Activated CD8-positive, alpha-beta memory T cell treated with anti-CD3 and anti-CD28 coated beads for 36 hours (primary cell): ENCODE measurements at places on chromosomes 5 and 9. TPM values are rescaled to one million over a fixed set of nuclear protein-coding genes. Genes with fewer than 3 reads are reported as not detected.

The PCDHB4 gene
- total RNA-seq = not detected

The CTXN3 gene
- total RNA-seq = not detected

The GABRA1 gene
- total RNA-seq = not detected

The DIMT1 gene
- 63.8 TPM for total RNA-seq

The TERT gene
- total RNA-seq = 4.0 TPM

The NIPAL4 gene
- total RNA-seq = 1.3 TPM

The PRLR gene
- total RNA-seq = not detected

The PCDHA7 gene
- not detected for total RNA-seq

The MLANA gene
- total RNA-seq = not detected

The CSNK1G3 gene
- 39.5 TPM for total RNA-seq

The KCNV2 gene
- total RNA-seq = not detected

The COL23A1 gene
- total RNA-seq = 0.13 TPM

The SPATA31D3 gene
- total RNA-seq = not detected

The ARSB gene
- 19.2 TPM for total RNA-seq

The GARIN3 gene
- 0.25 TPM for total RNA-seq

The CYSRT1 gene
- 0.23 TPM for total RNA-seq

The SLIT3 gene
- total RNA-seq = 0.76 TPM

The IL5 gene
- total RNA-seq = 17.6 TPM

The GBGT1 gene
- 2.5 TPM for total RNA-seq

The SPINK6 gene
- not detected for total RNA-seq

The MCTP1 gene
- not detected for total RNA-seq

The DBH gene
- not detected for total RNA-seq

The REEP2 gene
- total RNA-seq = 5.1 TPM

The NR5A1 gene
- not detected for total RNA-seq

The TSSK1B gene
- not detected for total RNA-seq

The PPIC gene
- not detected for total RNA-seq

The PCDHB8 gene
- total RNA-seq = not detected

The PCDHGB7 gene
- not detected for total RNA-seq

The OBP2B gene
- not detected for total RNA-seq

The CORO2A gene
- 6.0 TPM for total RNA-seq

The HNRNPH1 gene
- 926 TPM for total RNA-seq

The FIBCD1 gene
- not detected for total RNA-seq

The GRXCR2 gene
- total RNA-seq = not detected

The FBLL1 gene
- total RNA-seq = not detected

The AHRR gene
- total RNA-seq = 20.7 TPM

The FKTN gene
- total RNA-seq = 16.8 TPM

The OR13C4 gene
- total RNA-seq = not detected

The SPAAR gene
- not detected for total RNA-seq

The TXNDC8 gene
- not detected for total RNA-seq

The PLPP7 gene
- total RNA-seq = not detected

The NEUROG1 gene
- total RNA-seq = not detected

The DMRT2 gene
- total RNA-seq = not detected

The CCDC180 gene
- 0.57 TPM for total RNA-seq

The FBXL7 gene
- not detected for total RNA-seq

The NUDT12 gene
- 0.96 TPM for total RNA-seq

The CDKN2B-AS1 gene
- total RNA-seq = 0.61 TPM

The PCDHB6 gene
- total RNA-seq = not detected

The IQGAP2 gene
- 50.0 TPM for total RNA-seq

The PCDHGA2 gene
- total RNA-seq = 0.04 TPM

The GPR150 gene
- total RNA-seq = 0.44 TPM

The SMAD5 gene
- 19.2 TPM for total RNA-seq

The DCTN3 gene
- 66.7 TPM for total RNA-seq

The PAEP gene
- not detected for total RNA-seq

The TMEM171 gene
- total RNA-seq = not detected
